Stimulated activated CD8-positive, alpha-beta memory T cell treated with anti-CD3 and anti-CD28 coated beads, Interleukin-4, amount 100 ng/mL, for 24 hours (primary cell): ENCODE measurements at places on chromosomes 3 and 15.

GRCh38 chr3:160980740-160981139, 124.4 kb downstream of the B3GALNT1 start:
- no peak for DNase-seq

- no peak for DNase-seq
These were observed 36.4 kb upstream of the PRR23E start for GRCh38 chr3:127156338-127157050.

GRCh38 chr3:179961071-179961702, 75.5 kb downstream of the PEX5L start:
- DNase-seq, result no peak

DNA sequence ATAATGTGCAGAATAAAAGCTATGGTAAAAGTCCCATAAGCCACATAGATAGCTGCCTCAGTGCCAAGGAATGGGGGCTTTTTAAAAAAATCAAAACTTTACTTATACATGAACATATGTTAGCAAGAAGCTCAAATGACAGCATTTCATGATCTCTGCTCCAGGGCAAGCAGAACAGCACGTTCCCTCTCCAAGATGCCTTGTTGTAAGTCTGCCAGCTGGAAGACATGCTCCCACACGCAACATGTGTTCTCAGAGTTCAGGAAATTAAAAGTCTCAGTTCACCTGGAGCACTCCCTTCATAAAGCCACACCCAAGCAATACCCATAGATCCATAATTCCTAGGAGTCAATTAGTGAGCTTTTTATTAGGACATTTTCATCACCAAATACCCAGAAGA, 52.2 kb downstream of the ABI3BP start:
- no peak for DNase-seq

DNA sequence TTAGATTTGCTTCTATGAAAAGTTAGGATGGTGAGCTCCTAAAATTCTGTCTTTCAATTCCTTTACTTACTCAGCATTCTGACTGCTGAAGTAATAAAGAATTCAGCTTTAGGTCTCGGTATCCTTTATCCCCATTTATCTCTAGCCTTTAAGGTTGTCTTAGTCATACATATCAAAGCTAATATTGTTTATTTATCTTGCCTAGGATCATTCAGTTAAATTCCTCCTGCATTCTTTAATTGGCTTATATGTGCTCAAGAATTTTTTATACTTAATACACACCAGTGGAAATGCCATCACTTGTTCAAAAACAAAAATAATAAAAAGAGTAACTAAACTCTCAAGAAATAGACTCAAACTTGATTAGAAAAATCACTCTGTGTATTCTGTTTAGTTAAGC, 507.0 kb downstream of the ZPLD1 start:
- DNase-seq, result no peak

DNA sequence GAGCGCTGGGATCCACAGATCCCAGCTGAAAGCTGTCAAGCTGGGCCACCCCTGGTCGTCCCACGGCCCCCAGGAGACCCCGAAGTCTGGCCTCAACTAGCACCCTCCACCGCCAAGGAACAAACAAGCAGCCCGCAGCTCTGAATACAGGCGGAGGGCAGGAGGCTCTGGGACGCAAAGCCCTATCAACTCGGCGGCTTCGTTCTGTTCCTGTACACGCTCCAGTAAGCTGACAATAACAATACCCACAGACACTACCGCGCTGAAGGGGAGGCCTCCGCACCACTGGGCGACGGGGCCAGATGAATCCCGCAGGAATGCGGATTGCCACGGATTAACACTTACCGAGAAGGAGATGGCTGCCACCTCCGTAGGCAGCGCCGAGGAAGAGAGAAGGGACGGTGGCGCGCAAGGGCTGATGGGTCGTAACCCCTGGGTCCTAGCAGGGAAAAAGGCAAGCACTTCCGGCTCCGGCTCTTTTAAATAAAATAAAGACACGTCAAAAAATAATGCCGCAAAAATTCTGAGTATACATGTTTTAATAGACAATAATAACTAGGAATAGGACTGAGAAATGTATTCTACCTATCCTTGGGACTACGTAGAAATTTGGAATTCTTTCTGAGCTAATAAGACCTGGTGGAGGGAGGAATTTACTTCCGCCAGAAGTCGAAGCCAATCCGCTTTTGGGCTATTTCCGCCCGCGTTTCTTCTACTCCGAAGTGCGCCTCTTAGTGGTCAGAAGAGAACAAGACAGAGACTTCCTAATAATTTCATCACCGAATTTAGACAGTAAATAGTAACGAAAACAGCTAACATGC, at the start of gene RPL32:
Gene RPL32 (minus strand): TSS at position 417 of the 821 bp plus-strand sequence. CDS start 1,328 bp downstream, outside the sequence.
- DNase-seq, result peak; percentile 73

- DNase-seq, result no peak
These were observed 122.0 kb downstream of the SLC25A26 start for GRCh38 chr3:66342717-66343356.

DNA sequence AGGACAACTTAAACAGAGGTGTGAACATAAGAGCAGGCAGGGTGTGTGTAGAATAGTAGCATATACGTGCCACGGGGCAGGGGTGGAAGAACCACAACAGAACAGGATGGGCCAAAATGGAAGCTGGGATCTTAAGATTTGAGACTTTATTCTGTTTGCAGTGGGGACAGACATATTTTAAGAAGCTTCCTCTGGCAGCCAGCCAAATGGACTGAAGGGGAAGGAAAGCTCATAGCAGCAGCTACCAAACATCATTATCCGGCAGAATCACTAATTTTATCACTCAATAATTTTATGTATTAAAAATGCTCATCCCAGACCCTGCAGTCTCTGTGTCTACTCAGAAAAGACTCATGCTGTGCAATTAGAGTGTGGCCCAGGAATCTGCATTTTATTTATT, 130.9 kb upstream of the CTDSPL start:
- DNase-seq, result no peak

GRCh38 chr3:124206225-124207055, 214.5 kb upstream of the ROPN1 start:
- no peak for DNase-seq

DNA sequence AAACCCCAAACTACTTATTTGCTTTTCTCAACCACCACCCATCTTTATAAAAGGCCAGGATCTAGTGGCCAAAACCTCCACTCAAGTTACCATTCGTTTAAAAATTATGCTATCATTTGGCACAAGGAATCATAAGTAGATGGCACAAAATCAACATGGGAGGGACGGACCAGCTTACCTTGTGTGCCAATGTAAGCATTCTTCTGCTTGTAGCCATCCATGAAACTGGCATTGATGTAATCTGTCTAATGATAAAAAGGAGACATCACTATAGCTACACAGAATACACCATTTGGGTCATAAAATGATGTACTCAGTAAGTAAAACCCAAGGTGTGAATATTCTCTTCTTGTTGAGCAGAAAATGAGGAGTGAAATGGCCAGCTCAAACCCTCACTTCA, 28.2 kb upstream of the SIN3A start:
- DNase-seq, result no peak

GRCh38 chr3:43018246-43018645, 39.1 kb downstream of the GASK1A start:
- no peak for DNase-seq

DNA sequence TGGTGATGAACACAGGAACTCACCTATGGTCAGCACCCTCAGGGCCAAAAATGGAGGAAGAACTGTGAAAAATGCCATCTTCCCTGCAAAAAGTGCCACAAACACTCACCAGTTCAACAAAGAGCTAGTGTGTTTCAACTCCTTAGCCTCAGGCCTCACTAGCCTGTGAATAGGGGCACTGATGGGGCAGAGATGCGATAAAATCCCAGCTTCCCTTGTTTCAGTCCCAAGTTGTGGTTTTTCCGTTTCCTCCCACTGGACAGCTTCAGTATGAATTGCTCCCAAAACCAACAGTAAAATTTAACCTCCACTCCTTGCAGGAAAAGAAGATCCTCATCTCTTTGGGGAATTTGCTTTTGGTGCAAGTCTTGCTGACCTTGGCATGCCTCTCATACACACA, 117.4 kb upstream of the ADAMTS9 start:
- no peak for DNase-seq

GRCh38 chr3:184134746-184135148, 411 bp upstream of the EIF2B5 start:
- no peak for DNase-seq

GRCh38 chr3:161851941-161852566, 355.4 kb downstream of the OTOL1 start:
- no peak for DNase-seq

GRCh38 chr15:72057548-72058091, 60.3 kb downstream of the MYO9A start:
- no peak for DNase-seq

DNA sequence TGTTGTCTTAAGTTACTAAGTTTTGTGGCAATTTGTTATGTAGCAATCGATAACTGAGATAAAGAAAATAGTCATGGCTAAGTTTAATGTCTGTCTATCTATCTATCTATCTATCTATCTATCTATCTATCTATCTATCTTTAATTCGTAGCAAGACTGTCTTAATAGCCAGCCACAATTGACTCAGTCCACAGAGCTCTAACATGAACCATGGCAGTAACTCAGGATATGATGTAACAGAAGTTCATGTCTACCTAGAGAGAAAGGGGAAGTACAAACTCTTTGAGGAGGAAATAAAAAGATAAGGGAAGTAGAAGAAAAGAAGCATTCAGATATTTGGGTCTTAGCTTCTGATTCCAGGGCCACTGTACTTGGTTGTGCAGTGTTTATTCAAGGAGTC, 61.5 kb upstream of the FNDC3B start:
- DNase-seq, result no peak

- DNase-seq, result no peak
These were observed 47.2 kb downstream of the MCF2L2 start for GRCh38 chr3:183381179-183381578.

GRCh38 chr15:62520887-62521286, 355.8 kb upstream of the C2CD4B start:
- DNase-seq, result no peak

DNA sequence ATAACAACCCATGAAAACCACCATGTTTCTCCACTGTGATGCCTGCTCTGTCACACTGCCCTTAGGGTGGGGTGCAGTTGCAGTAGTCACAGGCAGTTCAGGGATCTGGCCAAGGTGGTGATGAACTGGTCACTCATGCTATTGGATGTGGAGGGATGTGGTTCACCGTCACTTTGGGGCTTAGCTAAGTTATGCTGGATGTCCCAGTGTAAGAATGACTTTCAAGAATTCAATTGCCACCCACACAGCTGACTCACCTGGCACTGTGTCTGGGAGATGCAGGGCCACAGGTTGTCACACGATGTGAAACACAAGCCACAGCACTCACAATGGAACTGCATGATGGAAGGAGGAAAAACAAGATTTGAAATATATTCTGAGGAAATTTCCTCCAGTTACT, 146.1 kb upstream of the CTNNB1 start:
- DNase-seq, result no peak

GRCh38 chr3:107211608-107212007, 165.6 kb upstream of the CCDC54 start:
- DNase-seq, result no peak

DNA sequence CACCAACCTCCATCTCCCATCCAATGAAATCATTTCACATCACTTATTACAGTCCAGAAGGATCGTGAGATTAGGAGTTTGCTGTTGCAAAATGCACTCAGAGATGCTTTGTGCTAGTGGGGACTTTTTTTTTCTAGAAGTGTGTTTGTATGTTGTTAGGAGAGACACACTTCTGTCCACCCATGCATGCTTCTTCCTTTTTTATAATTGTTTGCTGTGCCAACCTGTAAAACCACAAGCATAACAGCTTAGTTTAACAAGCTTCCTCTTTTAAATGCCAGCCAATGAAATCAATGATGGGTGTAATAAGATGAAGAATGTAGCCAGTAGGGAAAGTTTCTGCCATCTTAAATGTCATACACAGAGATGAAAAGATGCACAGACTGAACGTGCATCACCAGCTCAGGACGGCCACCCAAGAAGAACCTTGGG, 305.6 kb upstream of the STT3B start:
- DNase-seq, result no peak

DNA sequence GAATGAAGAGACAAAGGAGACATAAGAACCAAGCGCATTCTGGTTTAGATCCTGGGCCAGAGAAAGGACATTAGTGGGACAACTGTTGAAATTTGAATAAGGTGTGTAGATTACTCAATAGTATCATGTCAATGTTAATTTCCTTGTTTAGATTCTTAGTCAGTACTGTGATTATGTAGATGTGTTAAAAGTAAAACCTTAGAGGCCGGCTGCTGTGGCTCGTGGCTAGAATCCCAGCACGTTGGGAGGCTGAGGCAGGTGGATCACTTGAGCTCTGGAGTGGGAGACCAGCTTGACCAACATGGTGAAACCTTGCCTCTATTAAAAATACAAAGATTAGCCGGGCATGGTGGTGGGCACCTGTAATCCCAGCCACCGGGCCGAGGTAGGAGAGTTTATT, 26.7 kb downstream of the CYP8B1 start:
- DNase-seq, result no peak

DNA sequence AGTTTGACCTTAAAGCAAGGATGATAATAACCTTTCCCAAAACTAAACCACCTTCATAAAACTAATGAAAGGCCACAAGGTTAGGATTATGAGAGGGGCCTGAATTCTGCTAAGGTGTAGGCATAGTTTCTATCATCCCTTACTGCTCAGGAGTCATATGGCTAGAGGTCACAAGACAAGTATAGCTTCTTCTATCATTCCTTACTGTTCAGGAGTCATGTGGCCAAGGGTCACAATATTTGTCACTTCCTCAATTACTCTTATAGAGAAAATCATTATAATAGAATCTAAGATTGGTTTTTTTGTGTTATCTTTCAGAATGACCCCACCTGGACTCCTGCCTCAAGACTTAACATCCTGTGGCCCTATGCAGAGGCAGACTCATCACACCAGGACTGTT, 36.6 kb downstream of the HERC1 start:
- DNase-seq, result no peak

GRCh38 chr3:185488465-185488864, 10.4 kb downstream of the TMEM41A start:
- DNase-seq, result no peak

DNA sequence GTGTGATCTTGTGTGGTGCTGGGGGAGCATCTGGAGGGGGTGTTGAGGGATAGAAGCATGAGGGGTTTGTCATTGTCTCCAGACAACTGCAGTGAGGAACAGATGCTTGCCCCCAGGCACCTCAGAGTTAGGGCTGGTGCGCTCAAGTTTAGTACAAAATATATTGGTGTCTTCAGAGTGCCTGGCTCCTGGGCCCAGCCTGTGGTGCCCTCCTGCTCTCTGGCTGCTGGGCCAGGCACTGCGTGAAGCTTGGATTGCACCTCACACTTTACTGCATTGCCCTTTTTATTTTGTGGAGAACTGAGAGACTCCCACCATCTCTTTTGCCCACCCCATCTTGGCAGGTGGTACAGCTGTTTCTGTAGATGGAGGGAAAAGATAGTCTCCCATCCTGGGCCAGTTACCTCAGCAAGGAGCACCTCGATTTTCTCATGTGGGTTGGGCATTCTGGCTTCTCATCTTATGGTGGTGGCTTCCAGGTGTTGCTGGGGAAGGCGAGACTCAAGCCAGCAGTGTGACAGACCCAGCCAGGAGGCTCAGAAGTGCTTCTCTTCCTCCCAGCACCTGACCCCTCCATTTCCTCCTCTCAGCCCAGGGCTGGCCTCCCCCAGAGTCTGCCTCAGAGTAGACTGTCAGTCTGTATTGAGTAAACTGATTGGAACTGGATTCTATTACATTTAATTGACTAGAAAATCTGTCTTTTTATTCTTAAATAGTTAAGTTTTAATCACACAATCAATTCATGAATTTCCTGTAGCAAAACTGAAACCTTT, 140.5 kb downstream of the DNAJB8 start:
- no peak for DNase-seq

- DNase-seq, result no peak
These were observed 44.2 kb downstream of the ZNF589 start for GRCh38 chr3:48285132-48285531.

GRCh38 chr15:52678468-52679231, 538 bp downstream of the ATOSA start:
- peak; percentile 42 for DNase-seq
